ENCODE measurements at places on chromosomes 5 and 9.

DNA sequence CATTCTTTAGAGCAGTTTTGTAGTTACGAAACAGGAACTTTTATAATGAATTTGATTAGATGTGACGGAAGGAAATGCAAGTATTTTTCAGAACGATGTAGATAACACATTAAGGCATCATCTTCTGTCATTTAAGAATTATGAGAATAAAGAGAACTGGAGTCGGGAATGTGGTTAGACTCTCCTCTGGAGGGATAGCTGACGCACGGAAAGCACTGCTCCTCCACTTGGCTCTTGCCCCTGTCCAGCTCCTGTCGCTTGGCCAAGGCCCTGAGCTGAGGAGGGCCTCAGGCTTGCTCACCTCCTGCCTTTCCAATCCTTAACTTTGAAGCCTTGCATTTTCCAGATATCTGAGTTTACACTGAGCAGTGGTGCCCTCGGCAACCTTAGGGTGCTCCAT, 60.5 kb downstream of the MAP1B start:
- no peak for DNase-seq

DNA sequence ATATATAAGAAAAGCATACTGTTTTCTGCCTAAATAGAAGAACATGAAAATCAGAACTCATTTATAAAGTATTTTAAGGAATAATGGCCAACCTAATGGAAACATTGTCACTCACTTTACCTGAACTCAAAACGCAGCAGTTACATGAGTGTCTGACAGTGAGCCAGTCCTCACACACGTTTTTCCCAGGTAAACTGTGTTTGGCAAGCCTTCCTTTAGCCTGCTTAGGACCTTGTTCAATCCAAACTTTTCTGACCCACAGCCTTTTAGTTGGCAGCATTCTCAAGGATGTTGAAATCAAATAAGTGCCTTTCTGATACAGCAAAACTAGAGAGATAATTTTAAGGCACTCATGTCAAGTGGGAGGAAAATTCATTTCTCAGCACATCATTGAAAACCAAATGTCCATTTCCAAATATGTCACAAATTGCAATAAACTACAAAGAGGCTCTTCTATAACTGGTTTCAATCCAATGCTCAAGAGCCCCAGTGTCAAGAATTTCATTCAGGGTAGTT, 83.5 kb upstream of the SPDL1 start:
- no peak for DNase-seq

DNA sequence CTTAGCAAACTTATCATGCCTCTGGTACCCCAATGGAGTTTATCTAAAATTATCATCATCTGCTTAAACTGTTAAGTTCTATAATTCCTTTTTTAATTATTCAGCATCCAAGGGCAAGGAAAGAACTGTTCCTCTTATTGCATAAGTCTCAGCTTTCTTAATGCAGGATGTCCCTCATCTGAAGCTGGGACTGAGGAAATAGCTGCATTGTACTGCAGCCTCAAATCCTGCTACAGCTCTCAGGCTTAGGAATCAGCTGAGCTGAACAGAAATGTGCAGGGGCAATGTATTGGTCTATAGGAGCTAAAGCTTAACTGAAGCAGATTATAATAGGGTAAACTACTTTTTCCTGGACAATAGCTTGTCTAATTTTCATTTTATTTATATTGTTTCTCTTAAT, 48.0 kb downstream of the HAPLN1 start:
- no peak for DNase-seq

DNA sequence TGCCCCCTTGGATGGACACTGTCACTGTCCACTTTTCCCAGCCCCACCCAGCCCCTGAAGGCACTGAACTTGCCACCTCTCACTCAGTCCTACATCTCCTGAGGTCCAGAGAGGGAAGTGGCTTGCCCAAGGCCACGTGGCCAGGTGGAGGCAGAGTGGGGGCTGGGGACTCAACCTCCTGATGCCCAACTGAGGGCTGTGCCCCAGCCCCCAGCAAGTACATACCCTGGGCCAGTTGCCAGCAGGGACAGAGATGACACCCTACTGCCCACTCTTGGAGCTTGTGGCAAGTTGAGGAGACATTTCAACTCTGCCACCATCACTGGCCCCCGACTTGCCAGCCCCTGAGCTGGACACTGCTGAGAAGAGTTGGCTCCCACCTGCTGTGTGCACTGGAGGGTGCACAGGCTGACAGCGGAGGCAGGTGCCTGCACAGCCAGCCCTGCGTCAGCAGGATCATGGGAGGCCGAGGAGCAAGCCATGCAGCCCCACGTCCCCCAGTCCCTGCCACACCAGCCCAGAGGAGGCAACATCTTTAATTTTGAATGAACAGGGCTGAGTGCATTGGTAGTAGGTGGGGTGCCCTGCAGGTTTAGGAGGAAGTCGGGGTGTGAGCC, 39.4 kb downstream of the UNC5A start:
- no peak for DNase-seq

DNA sequence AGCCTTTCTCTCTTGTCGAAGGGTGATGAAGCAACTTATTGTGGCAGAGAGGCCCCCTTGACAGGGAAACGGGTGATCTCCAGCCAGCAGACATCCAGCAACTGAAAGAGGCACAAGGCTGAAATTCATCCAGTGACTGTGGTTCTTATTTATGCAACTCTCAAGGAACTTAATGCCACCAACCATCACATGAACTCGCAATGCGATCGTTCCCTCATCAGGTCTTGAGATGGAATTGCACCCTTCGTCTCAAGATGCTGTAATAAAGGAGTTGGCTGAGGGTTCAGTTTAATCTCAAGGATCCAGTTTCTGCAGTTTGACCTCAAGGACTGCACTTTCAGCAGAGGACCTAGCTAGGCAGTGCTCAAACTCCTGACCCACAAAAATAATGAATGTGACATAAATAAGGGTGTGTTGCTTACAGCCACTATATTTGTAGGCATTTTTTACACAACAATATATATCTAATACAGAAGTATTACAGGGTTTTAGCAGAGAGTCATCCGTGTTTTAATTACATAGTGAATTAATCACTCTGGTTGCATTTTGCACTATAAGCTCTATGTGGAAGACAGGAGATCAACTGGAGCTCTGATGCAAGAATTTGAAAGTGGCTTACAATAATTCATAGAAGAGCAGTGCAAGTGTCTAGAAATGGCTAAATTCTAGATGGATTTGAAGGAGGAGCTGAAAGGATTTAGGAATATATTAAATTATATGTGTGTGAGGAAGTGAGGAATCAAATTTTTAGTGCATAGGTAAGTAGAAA, 957.8 kb upstream of the CTNND2 start:
- DNase-seq, result no peak

DNA sequence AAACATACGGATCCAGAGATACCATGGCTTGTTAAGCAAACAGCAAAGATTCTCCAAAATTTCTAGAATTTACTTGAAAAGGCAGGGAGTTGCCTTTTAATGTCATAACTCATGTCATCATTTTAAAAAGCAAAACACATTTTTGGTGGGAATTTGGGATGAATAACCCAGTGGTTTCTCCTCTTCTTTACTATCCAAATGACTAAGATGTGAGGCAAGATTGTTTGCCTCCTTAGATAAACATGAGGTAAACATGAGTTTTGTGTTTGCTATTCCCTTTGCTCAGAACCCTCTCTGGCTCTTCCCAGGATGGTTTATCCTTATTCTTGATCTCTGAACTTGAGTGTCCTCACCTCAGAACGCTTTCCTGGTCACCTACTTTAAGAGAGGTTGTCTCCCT, 267.0 kb downstream of the EBF1 start:
- DNase-seq, result no peak

GRCh38 chr9:18442629-18443491, 31.1 kb upstream of the ADAMTSL1 start:
- peak; percentile 62 for DNase-seq
